GM23338 (cell line): ENCODE measurements at places on chromosomes 2 and 18. TPM values are rescaled to one million over a fixed set of nuclear protein-coding genes. Genes with fewer than 3 reads are reported as not detected.

DNA sequence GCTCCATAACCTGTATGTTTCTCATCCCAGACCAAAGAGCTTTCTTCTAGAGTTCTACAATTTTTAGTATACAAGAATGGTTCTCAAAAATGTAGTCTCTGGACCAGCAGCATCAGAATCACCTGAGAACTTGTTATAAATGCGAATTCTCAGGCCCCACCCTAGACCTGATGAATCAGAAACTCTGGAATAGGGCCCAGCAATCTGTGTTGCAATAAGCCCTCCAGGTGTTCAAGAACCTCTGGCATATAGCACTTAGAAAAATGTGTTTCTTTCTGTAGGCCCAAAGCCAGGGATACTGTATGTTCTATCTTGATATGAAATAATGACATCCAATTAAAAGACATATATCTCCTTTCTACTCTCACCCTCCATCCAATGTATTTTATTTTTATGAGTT lies 10.4 kb downstream of the PAIP2B start:
- no peak for DNase-seq

DNA sequence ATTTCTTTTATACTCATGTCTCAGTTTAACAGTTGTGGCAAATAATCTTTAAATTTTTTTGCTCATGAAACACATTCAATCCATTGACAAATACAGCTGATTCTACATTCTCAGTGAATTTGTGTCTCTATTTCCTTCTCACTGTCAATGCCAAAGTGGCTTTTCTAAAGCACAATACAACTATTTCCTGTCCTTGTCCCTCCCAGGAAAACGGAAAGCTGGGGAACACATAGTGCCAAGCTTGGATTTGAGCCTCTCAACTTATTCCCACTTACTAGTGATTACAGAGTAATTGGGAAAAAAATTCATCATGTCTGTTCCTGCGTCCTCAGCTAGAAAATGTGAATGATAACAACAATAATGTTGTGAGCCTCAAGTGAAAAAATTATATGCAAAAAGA lies 899.7 kb upstream of the CDH2 start:
- DNase-seq: no peak

DNA sequence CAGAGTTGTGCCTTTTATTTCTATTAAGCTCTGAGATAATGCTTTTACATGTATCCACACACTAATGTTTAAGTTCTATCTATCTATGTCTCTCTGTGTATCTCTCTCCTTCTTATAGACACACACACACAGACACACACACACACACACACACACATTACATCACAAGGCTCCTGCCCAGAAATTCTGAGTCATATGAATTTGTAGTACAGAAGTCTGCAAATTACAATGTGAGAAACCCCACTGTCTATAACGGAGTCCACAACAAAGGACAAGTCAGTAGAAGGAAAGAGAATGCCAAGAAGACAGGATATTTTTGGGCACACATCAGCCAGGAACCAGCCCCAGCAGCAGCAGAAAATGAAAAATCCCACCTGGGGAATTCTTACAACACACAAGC lies 142.4 kb downstream of the EN1 start:
- DNase-seq: no peak

The PRKCE gene
- 0.94 and 2.7 TPM in 2 replicates for total RNA-seq

The LAMA3 gene
- total RNA-seq: 2.6 and 4.9 TPM in 2 replicates

The TAF4B gene
- total RNA-seq: 15.2 and 27.3 TPM in 2 replicates

The SATB2 gene
- 5.7 and 6.0 TPM in 2 replicates for total RNA-seq

The LYPD6 gene
- 10.9 and 12.4 TPM in 2 replicates for total RNA-seq

DNA sequence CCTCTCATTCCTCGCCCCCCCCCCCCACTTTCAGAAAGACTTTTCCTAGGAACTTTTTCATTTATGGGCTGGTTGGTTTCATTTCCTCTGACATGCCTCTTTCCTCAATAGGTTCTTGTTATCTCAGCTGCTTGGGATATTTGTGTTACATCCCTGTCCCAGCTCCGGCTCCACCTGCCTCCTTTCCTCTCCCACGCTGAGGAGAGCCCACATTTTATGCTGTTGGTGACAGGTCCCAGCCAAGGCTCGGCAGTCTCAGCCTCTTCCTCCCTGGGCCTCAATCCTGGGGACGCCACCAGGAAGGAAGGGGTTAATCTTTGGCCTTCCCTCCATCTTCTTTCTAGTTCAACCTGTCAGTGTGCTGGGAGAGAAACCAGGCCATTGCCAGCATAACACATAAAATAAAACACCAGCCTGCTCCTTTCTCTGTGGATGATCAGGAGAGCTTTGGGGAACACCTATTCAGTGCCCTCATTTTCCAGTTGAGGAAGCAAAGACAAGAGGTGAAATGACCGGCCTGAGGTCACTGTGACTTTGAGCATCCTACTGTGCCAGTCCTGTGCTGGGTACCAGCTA lies 216.9 kb upstream of the TNP1 start:
- DNase-seq: no peak

The NTSR2 gene
- 0.10 TPM in 1 of 2 replicates, not detected in the other for total RNA-seq

- DNase-seq: no peak
Observed at GRCh38 chr2:150282357-150282756, 205.1 kb downstream of the RND3 start.

The SLC23A3 gene
- 0.73 TPM in 1 of 2 replicates, not detected in the other for total RNA-seq

The SCYGR4 gene
- not detected in 2 replicates for total RNA-seq

- DNase-seq: no peak
Observed at GRCh38 chr2:160015746-160016145, 46.7 kb downstream of the PLA2R1 start.

DNA sequence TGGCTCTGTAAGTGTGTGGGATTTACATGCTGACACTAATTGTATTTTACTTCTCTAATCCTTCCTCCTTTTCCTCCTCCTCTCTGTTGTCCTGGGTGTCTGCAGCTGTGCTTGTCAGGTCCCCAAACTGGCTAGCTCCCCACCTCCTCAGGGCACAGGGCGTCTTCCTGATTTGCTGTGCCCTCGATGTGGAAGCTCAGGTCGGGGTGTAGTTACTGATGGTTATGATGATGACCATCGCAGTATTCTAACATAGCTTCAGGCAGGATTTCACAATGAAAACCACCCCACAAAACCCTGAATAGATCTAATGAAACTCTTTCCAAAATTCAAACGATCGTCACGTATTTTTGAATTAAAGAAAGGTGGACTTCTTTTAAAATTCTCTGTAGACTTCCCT lies 428.4 kb downstream of the TGIF1 start:
- DNase-seq: no peak
